Mucosa of descending colon (tissue), 3 donors: ENCODE measurements at places on chromosomes 12 and 14. TPM values are rescaled to one million over a fixed set of nuclear protein-coding genes. Genes with fewer than 3 reads are reported as not detected.

BHLHE41 gene
- 43.0 TPM for total RNA-seq

DTX1 gene
- total RNA-seq = 0.67 TPM

TXNDC16 gene
- total RNA-seq = 10.3 TPM

SLC24A4 gene
- 0.14 TPM for total RNA-seq

PLEKHG3 gene
- 72.0 TPM for total RNA-seq

CKAP4 gene
- total RNA-seq = 46.8 TPM

GRCh38 chr12:77833329-77833728 lies 2.6 kb downstream of the NAV3 start:
- no peak for DNase-seq

DNA sequence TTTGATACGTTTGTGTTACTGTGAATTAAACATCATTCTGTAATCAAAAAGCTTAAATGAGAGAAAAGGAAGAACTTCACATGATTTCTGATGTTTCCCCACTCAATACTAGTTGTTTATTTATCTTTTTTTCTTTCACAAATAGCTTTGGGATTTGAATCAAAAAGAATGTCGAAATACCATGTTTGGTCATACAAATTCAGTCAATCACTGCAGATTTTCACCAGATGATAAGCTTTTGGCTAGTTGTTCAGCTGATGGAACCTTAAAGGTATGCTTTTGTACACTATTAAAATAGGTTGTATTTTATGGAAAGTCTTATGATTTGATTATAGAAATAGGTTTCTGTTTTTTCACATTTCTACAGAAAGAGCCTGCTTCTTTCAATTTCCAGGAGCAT lies 41.5 kb downstream of the APAF1 start:
- DNase-seq = no peak

DNA sequence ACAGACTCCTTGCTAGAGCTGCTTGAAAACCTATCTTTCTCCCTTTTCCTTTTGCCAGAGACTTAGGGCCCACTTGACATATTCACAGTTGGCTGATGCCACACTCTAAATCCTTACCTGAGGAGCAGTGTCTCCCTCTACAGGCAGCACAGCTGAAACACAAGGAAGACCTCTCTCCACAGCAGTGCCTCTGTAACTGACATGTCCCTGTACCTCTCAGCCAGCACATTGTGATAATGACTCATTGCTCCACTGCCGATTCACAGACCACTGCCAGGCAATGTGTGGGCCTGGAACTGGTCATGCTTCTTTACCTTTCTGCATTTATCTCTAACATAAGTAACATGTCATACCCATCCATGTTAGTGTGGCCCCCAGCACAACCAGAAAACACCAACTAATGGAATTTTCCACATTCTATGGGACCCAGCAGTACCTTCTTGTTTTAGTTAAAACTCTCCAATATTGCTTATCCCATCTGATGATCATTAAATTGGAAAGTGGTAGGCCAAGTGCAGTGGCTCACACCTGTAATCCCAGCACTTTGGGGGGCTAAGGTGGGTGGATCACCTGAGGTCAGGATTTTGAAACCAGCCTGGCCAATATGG lies 56.5 kb downstream of the GTF2A1 start:
- DNase-seq = peak; percentile 46

- DNase-seq = no peak
Observed at GRCh38 chr12:131221957-131222328, 268.2 kb downstream of the ADGRD1 start.

GRCh38 chr12:130480887-130481286 lies 143.2 kb downstream of the PIWIL1 start:
- peak; percentile 4 for DNase-seq

DNA sequence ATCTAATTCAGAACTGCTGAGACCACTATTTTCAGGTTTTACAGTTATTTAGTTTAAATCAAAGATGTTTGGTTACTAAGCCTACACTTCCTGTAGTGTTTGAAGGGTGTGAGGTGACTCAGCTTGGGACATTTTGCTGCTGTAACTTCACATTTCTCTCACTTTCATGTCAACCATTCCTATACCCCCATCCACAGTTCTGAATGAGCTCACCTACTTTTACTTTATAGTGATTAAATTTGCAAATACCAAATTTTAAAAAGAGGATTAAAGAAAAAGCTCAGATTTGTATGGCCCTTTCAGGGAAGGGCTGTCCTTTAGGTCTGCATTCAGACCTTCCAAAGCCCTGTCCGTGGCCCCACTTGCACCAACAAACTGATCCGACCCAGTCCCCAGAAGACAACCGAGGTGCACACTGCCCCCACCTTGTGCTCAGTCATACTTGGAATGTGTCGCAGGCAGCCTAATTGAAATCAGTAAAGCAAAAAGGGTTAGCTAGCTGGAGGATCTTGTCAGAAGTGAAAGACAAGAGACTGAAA lies 174.4 kb downstream of the MON2 start:
- DNase-seq = no peak

DNA sequence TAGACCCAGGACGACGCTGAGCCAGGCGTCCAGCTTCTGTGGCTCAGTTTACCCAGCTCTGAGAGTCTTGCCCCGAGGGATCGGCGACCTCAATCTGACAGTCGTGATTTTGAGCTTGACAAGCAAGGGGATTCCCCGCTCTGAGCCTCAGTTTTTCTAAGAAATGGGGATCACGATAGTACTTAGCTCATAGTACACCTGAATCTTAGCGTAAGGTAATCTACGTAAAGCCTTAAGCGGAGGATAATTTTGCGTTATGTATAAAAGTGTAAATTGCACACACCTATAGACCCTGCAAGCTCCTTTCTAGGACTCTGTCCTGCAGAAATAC lies 285 bp downstream of the MVK start:
- no peak for DNase-seq

DNA sequence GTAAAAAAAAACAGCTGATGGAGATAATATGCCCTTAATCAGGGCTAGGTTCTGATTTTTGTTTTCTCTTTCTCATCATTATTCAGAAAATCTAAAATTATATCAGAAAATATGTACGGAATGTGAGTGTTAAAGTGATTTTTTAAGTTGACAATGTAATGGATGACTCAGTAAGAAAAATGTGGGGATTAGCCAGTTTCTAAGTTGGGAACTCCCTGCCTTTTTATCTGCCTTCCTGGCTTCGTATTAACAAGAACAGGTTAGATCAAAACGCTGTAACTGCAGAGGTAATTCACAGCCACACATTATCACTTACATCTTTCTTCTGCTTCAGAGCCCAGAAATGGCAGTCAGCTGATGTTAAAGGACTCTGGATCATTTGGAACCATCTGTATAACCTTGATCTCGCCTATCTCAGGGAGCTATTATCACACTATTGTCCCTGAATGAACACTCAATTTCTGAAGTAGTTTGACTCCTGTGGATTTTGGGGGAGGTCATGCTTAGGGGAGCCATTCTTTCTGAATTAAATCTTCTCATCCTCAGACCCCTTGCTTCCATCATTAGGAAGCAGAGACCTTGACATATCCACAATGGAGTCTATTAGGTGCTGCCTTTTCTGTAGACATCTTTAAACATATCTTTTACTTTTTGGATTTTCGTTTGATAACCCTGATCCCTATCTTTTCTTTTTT lies 135.7 kb upstream of the SLC16A7 start:
- DNase-seq = no peak

DNA sequence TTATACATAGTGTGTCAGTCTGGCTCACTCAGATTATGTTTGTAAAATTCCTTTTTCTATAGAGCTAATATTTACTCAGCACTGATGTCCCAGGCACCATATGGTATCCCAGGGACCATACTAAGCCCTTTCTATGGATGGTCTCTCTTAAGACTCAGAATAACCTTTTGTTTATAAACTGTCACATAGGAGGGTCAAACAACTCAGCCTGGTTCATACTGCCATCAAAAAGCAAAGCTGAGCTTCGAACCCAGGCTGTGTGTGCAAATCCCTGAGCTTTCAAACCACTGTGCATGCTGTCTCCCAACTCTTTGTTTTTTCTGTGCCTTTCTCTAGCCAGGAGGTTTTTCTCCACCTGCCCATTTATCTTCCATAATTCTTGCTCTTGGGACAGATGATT lies 135.6 kb upstream of the ARHGAP5 start:
- no peak for DNase-seq

DNA sequence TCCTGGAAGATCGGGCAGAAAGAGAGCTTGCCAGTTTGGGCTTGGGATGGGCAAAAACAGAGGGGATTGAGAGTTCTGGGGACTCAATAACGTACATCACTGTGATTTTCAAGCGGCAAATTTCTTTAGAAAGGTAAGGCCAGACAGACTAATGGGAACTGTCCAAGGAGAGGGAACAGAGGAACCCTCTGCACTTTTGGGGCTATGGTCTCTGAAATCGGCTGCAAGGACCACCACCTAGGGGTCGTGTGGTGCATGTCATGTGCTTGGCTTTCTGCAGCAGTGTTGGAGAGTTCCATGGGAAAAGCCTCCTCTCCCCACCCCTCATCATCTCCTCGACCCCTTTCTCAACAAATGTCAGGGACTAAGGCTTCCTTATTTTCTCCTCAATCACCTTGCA lies 79.6 kb downstream of the PPM1A start:
- no peak for DNase-seq

DNA sequence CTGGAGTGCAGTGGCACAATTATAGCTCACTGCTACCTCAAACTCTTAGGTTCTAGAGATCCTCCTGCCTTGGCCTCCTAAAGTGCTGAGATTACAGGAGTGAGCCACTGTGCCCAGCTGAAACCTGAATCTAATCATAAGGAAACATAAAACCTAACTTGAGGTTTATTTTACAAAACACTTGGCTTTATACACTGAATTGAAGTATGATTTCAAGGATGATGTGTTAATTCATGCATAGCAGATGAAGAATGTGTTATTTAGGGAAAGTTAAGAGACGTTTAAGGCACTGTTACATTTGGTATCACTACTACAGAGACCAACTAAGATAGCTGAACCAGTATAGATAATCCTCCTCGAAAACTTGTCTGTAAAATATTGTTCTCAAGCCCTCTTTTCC lies 6.4 kb downstream of the DICER1 start:
- no peak for DNase-seq

- no peak for DNase-seq
Observed at GRCh38 chr14:68672609-68673285, 120.1 kb downstream of the ZFP36L1 start.

DNA sequence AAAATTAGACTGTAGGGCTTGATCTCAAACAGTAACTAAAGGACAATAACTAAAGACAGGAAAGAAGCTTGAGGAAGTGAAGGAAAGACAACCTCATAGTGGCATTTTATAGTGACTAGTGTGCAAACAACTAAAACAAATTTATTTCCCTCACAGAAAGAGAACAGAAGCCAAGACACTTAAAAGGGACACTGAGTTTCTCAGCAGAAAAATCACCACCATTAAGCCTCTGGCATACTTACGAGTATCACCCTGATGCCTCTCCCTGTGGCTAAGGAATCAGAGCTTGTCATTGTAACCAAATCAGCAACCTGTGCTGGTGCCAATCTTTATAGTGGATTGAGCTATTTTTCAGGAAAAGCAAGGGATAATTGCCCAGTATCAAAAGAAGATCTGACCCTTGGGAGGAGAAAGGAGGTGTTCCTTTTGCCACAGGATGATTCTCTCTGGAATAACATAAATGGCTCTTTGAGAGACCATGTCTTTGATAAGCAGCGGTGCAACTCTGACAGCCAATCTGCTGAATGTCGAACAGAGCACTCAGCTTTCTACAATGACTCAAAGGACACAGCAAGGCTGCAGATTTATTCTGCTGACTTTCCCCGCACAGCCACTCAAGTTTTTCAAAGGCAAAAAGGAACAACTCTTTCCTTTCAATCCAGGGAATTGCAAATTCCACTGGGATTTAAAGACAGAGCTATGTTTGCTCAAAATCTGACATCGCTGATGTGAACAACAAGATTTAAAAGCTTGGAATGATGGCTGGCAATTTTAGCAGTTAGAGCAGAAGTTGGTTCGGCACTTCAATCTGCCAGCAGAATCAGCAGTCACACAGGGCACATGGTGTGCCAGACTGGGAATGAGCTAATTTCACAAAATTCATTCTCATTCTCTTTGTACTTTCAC lies 34.6 kb downstream of the ATF7 start:
- no peak for DNase-seq

DNA sequence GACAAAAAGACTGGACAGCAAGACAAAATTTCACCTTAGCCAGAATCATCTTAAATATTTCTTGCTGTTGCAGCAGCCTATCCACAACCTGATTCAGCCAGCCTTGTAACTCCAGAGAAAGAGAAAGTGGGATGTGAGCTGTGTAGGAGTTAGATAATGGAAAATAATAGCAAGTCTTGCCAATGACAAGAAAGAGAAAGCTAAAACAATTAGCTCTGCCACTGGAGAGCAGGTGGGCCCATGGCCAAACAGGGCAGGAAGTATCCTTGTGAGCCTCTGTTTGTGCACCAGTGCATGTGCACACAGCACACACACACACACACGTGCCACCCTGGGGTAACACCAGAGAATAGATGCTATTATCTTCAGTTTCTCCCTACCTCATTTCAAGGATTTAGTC lies 106.0 kb upstream of the CCDC196 start:
- DNase-seq = no peak

GRCh38 chr12:57418255-57418654 lies 12.6 kb downstream of the R3HDM2 start:
- DNase-seq = no peak

DNA sequence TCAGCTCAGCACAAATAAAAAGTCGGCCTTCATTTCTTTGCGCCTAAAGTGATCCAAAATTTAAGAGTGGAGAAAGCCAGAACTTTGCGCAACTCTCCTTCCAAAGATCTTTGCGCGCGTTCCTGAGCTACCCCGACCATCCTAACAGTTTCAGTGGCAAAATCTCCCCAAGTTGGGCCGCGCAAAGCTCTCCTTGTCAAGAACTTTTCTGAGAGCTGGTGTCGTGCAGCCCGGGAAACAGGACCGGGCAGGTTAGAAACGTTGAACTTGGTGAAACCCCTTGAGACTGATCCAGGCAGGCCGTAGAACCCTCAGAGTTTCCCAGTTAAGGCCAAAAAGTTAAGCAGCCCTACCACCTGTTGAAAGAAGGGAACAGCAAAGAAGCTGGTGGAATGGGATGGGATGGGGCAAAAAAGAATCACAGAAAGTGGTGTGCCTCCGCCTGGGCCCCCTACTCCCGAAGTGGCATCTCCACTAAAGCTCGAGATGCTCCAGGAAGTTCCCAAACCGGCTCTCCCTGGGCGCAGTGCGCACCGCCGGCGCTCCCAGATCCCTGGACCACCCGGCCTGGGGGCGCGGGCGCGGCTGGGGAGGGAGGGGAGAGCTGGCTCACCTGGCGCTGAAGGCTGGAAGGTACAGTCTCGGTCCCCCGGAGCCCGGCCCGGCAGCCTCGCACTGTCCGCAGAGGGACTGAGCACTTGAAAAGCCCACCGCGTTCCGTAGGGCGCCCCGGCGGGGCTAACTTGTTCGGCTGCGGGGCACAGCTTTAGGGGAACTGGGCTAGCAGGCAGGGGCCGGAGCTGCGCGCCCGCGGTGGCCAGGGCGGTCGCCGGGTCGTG lies 768 bp downstream of the DBX2 start:
- DNase-seq = no peak
